Prostate gland (tissue), 2 donors: ENCODE measurements at places on chromosomes 13 and 19. TPM values are rescaled to one million over a fixed set of nuclear protein-coding genes. Genes with fewer than 3 reads are reported as not detected.

GRCh38 chr19:48511800-48512503, at the start of gene LMTK3:
LMTK3 (minus strand) TSS chr19:48511835; CDS start chr19:48511576, 259 bp downstream.
- H3K27ac ChIP-seq = no peak within 1 kb of the TSS
- no peak for DNase-seq
- peak within 1 kb of the TSS; percentile 3 for H3K4me3 ChIP-seq
- no peaks in the 10 kb centered on the region for H3K36me3 ChIP-seq
- H3K4me1 ChIP-seq = no peaks in the 10 kb centered on the region
- H3K27me3 ChIP-seq = no peaks in the 10 kb centered on the region

GRCh38 chr13:26978081-26978860, 193.3 kb downstream of the USP12 start:
- H3K27ac ChIP-seq = no peak overlapping the region
- peaks cover 4% of the 10 kb centered on the region for H3K27me3 ChIP-seq
- DNase-seq = no peak
- H3K36me3 ChIP-seq = no peaks in the 10 kb centered on the region

- H3K36me3 ChIP-seq = no peaks in the 10 kb centered on the region
- H3K27me3 ChIP-seq = no peaks in the 10 kb centered on the region
- no peaks in the 10 kb centered on the region for H3K4me1 ChIP-seq
- no peak overlapping the region for H3K27ac ChIP-seq
- DNase-seq = no peak
Observed at GRCh38 chr19:5321851-5322681, 18.5 kb downstream of the PTPRS start.

The SIGLEC14 gene
- total RNA-seq = 1.8 TPM

The SKA3 gene
- total RNA-seq = 0.59 TPM

The LRRC63 gene
- 1.7 TPM for total RNA-seq

GRCh38 chr13:40047322-40047771, 391.9 kb downstream of the COG6 start:
- no peaks in the 10 kb centered on the region for H3K4me1 ChIP-seq
- H3K27ac ChIP-seq = no peak overlapping the region
- no peak overlapping the region for H3K4me3 ChIP-seq
- no peaks in the 10 kb centered on the region for H3K27me3 ChIP-seq
- H3K36me3 ChIP-seq = no peaks in the 10 kb centered on the region
- DNase-seq = no peak

GRCh38 chr13:69306766-69307165, 800.9 kb upstream of the ATXN8OS start:
- no peak for DNase-seq
- H3K27ac ChIP-seq = no peak overlapping the region
- H3K27me3 ChIP-seq = no peaks in the 10 kb centered on the region
- no peak overlapping the region for H3K4me3 ChIP-seq
- no peaks in the 10 kb centered on the region for H3K36me3 ChIP-seq
- H3K4me1 ChIP-seq = no peaks in the 10 kb centered on the region

- H3K27ac ChIP-seq = no peak overlapping the region
- H3K36me3 ChIP-seq = no peaks in the 10 kb centered on the region
- H3K27me3 ChIP-seq = no peaks in the 10 kb centered on the region
- no peak overlapping the region for H3K4me3 ChIP-seq
- H3K4me1 ChIP-seq = no peaks in the 10 kb centered on the region
- no peak for DNase-seq
Observed at GRCh38 chr13:113648216-113648610, 9.8 kb downstream of the ATP4B start.

The ZNF837 gene
- 12.2 TPM for total RNA-seq

DNA sequence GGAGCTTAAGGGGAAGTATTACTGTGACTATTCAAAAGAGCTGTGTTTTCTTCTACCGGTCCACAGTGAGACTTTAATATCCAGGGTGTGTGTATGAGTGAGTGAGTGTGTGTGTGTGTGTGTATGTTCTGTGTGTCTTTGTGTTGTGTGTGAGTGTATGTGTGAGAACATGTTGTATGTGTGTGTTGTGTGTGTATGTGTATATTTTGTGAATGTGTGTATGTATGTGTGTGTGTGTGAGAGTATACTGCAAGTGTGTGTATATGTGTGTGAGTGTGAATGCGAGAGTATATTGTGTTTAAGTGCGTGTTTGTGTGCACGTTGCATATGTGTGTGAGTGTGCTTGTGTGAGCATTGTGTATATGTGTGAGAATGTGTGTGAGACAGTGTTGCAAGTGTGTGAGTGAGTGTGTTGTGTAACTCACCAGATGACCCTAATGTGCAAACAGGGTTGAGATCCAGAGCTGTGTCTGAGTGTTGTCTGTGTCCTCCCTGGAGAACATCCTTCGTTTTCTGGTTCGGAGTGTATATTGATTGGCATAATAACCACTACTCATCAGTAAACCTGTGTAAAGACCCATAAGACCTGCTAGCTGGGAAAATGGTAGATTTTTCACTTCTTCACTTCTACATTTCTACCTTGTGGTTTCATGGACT, 101.1 kb upstream of the RNF113B start:
- H3K27ac ChIP-seq = no peak overlapping the region
- no peaks in the 10 kb centered on the region for H3K27me3 ChIP-seq

DNA sequence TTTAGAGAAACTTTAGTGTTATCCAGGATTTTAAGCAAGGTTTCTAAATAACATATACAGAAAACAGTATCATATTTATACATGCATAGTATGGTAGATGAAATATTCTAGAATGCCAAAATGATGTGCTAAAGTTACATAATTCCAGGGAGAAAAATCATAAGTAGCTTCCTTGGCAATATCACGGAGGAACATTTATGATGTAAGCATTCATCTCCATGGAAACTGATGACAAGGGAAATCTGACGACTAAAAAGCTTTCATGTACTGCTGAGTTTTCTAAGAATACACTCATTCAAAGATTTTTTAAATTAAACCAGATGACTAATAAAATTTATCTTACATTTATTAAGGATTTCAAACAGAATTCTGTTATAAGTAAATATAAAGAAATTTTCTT, 4.7 kb downstream of the TEX30 start:
- no peak for DNase-seq
- no peak overlapping the region for H3K27ac ChIP-seq
- no peaks in the 10 kb centered on the region for H3K4me1 ChIP-seq
- no peaks in the 10 kb centered on the region for H3K36me3 ChIP-seq

DNA sequence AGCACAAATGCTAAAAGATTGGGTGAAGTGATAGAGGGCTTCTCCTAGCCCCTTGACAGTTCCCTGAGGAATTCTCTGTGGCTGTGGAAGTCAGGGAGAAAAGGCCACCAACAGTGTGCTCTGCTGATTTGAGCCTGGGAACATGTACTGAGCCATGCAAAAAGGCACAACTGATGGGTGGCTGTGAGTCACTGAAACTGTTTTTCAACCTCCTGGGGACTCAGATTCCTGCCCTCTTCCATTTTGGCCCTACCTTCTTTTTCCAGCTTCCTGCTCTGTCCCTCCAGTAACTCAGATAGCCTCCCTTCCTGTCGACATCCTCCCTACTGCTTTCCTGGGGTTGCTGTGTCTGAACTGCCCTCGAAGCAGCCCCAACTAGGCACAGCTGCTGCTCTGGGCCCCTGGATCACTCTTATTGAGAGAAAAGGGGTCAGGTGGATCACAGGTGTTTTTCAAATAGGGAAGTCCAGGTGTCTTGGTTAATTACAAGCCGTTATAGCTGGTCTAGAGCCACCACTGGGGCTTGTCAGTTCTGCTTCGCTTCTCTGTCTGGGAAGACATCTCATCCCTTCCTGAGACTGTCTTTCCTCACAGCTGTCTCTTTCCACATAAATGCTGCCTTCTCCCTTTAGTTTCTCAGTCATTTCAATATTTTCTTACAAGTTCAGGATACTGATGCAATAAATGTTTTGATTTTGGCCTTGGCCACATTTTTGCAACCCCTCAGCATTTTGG, 13.7 kb downstream of the FAM124A start:
- no peaks in the 10 kb centered on the region for H3K4me1 ChIP-seq
- no peak for DNase-seq
- H3K27me3 ChIP-seq = no peaks in the 10 kb centered on the region
- H3K4me3 ChIP-seq = no peak overlapping the region
- no peak overlapping the region for H3K27ac ChIP-seq

GRCh38 chr13:35499196-35499662, 22.7 kb upstream of the MAB21L1 start:
- H3K4me3 ChIP-seq = no peak overlapping the region
- H3K36me3 ChIP-seq = no peaks in the 10 kb centered on the region
- H3K4me1 ChIP-seq = no peaks in the 10 kb centered on the region
- no peaks in the 10 kb centered on the region for H3K27me3 ChIP-seq
